DMS 273 treated with DMSO at 0.1 percent for 48 hours (cell line): ENCODE measurements at places on chromosomes 2 and 18.

DNA sequence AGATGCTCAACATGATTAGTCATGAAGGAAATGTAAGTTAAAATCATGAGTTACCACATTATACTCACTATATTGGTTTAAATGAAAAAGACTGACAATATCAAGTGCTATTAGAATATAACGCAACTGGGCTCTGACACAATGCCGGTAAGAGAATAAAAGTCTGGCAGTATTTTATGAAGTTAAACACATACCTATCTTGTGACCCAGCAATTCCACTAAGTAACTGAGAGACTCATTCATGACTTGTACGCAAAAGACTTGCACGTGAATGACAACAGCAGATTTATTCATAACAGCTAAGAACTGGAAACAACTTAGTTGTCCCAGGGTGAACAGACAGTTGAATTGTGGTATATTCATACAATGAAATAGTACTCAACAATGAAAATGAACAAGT lies 342.1 kb downstream of the SLC4A3 start:
- no peak for DNase-seq

DNA sequence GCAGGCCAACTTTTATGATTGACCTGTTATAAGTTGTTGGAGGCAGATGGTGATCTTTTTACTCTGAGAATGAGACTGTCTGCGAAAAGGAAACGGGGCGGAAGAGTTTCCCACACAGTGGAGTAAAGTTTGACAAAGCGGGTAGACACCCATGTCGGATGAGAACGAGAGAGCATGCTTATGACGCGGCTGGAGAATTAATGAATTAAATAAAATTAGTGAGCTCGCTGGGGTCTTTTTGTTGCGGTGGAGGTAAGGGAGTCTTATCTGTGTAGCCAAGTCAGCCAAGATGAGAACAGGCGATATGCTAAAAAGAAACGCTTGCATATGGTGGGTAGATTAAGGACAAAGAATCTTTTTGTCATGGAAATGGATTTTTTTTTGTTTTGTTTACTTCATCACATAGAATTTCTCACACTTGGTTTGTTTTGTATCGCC lies 1.8 kb downstream of the SALL3 start:
- DNase-seq = no peak

- DNase-seq = no peak
Observed at GRCh38 chr2:85134255-85134895, 1.2 kb downstream of the TCF7L1 start.

DNA sequence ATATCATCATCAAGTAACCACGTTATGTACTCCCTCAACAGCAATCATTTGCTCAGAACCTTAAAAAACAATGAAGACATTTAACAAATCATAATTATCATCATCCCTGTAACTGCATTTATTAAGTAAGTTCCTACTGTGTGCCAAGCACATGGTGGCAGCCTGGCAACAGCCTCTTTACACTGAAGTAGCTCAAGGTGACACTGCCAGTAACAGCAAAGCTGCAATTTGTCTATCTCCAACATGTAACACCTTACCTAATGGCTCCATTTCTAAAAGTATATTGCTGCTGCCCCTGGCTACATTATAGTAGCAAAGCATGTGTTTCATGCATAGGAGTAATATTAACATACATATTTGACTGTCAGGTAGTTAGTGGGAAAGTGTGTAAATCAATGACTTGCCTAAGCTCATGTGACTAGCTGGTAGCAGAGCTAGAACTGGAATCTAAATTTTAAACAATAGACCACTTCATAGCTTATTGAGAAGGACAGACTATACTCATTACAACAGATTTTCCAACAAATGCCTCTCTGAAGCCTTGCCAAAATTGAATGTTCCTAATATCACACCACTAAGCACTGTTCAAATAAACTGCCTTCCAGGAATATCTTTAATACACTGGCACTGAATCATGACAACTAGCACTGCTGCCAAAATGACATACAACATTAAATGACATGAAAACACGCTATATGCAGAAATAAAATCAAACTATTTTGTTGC lies 86.7 kb downstream of the L3MBTL4 start:
- no peak for DNase-seq

DNA sequence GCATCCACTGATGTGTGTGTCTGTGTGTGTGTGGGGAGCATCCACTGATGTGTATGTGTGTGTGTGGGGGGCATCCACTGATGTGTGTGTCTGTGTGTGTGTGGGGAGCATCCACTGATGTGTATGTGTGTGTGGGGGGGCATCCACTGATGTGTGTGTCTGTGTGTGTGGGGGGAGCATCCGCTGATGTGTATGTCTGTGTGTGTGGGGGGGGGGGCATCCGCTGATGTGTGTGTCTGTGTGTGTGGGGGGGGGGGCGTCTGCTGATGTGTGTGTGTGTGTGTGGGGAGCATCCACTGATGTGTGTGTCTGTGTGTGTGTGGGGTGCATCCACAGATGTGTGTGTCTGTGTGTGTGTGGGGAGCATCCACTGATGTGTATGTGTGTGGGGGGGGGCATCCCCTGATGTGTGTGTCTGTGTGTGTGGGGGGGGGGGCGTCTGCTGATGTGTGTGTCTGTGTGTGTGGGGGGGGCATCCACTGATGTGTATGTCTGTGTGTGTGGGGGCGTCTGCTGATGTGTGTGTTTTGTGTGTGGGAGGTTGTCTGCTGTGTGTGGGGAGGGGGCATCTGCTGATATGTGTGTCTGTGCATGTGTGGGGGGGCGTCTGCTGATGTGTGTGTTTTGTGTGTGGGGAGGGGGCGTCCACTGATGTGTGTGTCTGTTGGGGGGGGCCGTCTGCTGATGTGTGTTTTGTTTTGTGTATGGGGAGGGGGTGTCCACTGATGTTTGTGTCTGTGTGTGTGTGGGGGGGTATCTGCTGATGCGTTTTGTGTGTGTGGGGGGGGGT lies 125.9 kb downstream of the NFATC1 start:
- no peak for DNase-seq

- no peak for DNase-seq
Observed at GRCh38 chr2:238139196-238140039, 950 bp downstream of the KLHL30 start.

DNA sequence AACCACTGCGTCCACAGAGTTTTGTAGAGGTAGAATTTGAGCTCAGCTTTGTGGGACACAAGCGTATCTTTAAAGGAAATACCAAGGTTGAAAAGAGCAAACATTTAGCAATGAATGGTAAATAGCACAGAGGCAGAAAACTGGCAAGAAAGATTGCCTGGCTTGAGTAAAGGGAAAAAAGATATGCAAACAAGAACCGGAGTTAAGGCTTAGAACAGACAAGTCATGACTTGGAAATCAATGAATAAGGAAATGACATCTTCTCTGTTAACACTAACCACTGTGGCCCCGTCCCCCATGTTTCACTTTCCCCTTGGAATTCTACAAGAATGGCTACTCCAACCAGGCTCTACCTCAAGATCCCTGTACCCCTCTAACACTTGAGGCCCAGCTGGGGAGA lies 3.8 kb downstream of the STAM2 start:
- no peak for DNase-seq

GRCh38 chr2:108916796-108917421 lies 72.1 kb downstream of the EDAR start:
- no peak for DNase-seq

DNA sequence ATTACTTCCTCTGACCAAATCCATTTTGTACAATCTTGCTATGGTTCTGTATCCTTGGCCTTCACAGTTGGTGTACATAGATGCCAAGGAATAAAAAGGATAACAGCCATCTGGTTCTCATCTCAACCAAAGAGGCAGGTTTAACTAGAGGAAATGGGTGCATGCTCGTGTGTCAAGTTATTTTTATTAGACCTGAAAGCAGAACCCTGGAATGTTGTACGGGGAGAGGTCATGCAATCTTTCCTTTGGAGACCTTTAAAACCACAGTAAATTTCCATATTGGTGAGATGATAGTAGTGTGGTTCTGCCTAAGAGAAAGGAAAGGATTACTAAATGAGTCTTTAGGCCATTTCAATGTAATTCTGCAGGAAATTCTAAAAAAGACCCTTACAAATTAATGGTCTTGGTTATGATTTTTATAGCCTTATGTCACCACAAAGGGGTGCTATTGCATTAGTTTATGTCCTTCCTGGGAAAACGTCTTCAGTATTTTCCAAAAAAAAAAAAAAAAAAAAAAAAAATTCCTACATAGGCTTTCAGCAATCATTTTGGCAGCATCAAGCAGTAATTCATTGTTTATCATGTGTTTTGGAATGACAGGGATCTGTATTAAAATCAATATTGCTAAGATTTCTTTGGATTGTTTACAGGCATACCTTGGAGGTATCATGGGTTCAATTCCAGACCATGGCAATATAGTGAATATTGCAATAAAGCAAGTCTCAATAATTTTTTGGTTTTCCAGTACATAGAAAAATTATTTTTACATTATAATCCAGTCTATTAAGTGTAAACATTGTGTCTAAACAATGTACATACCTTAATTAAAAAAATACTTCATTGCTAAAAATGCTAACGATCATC lies 270.8 kb downstream of the NYAP2 start:
- no peak for DNase-seq

GRCh38 chr2:130346741-130347066 lies 4.0 kb downstream of the IMP4 start:
- DNase-seq = no peak

DNA sequence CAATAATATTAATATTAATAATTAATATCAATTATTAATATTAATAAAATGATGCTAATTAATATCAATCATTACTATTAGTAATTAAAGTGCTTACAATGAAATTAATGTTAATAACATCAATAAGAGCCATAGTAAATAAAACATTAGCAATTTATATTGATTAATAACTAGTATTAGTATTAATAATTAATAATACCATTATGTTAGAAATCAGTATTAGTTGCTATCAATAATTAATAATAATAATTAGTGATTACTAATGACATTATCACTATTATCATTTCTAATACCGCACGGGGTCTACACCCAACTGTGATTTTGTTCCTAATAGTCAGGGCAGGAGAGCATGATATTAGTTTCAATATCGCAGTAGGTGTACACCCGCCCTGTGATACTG lies 22.8 kb upstream of the AQP4 start:
- no peak for DNase-seq

- DNase-seq = no peak
Observed at GRCh38 chr2:71063216-71063615, 5.2 kb upstream of the NAGK start.

GRCh38 chr18:24989760-24990593 lies 362.0 kb downstream of the ZNF521 start:
- no peak for DNase-seq

- DNase-seq = peak; percentile 93
Observed at GRCh38 chr2:83826577-83826976, 632.5 kb downstream of the SUCLG1 start.

DNA sequence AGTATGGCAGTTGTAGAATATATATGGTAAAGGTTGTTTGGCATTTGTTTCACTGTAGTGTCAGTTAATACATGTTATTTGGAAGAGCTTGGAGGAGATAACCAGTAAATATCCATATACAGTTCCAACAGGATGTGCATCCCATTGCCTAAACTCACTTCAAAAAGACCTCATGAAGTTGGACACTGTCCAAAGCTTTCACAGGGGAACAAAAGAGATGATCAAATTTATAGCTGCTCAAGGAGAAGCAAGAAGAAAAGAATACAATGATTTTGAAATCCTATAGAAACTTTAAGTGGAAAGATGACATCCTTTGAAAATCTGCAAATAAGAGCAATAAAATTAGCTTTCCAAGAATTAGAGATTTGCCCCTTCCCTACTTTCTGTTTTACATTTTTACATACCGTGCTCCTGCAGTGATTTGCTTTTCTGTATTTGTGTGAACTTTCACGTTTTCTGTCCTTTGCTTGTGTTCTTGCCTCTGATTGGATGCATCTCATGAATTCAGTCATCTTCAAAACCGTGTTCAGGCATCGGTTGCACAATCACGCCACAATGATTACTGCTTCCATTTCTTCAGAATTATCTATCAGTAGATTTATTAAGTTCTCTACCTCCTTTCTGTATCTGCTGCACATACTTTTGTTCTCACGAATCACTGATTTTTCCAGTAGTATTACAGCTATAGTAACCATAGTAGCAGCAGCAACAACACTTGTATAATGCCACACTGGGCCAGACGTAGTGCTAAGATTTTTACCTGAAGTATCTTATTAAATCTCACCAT lies 83.8 kb downstream of the PARD3B start:
- DNase-seq = no peak

DNA sequence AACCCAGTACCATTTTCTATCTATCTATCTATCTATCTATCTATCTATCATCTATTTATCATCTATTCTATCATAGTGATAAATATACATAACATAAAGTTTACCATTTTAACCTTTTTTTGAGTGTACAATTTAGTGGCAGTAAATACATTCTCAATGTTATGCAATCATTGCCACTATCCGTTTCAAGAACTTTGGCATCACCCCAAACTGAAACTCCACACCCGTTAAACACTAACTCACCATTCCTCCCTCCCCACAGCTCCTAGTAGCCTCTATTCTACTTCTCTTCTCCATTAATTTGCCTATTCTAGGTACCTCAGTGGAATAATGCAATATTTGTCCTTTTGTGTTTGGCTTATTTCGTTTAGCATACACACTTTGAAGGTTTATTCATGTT lies 82.5 kb upstream of the KCNE4 start:
- DNase-seq = no peak

GRCh38 chr18:57505231-57505630 lies 70.1 kb downstream of the ONECUT2 start:
- no peak for DNase-seq

GRCh38 chr18:44033144-44033701 lies 647.5 kb upstream of the SETBP1 start:
- no peak for DNase-seq

DNA sequence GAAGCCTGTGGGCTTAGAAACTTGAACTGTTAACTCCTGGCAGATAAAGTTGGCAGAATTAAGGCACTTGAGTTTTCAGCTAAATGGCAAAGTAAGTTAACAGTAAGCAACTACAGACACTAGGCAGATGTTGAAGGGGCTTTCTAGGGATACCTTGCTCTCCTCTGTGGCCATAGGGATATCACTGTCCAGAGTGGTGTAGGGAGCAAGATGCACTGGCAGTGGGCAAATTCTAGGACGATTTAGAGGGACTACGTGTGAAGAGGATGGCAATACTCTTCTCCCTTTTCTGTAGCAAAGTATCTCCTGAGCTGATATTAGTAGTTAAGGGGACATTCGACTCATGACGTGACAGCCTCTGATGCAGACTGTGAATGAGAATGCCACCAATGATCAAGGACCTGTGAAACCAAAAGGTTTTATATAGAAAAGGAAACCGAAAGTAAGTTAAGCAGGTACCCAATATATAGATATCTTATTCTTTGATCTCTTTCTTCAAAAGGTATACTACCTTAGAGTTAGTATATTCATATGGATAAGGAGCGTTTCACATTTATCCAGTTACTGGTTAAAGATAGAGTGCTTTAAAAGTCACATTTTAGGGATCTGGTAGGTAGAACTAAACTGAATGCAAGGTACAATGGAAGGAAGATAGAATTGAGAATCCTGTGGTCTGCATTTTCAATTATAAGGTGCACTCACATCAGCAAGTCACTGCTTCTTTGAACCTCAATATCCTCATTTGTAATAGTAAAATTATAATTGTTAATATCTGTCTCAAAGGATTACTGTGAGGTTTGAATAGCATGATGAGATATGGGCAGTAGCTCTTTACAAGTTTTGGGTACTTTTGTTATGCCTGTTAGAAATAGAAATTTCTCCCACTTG lies 106.4 kb downstream of the KCNH7 start:
- DNase-seq = no peak

- no peak for DNase-seq
Observed at GRCh38 chr2:98311771-98312545, 34.3 kb upstream of the CNGA3 start.

GRCh38 chr2:240524963-240525718 lies 32.6 kb downstream of the ANKMY1 start:
- DNase-seq = no peak
